ENCODE measurements at places on chromosomes 1 and 21. TPM values are rescaled to one million over a fixed set of nuclear protein-coding genes. Genes with fewer than 3 reads are reported as not detected.

DNA sequence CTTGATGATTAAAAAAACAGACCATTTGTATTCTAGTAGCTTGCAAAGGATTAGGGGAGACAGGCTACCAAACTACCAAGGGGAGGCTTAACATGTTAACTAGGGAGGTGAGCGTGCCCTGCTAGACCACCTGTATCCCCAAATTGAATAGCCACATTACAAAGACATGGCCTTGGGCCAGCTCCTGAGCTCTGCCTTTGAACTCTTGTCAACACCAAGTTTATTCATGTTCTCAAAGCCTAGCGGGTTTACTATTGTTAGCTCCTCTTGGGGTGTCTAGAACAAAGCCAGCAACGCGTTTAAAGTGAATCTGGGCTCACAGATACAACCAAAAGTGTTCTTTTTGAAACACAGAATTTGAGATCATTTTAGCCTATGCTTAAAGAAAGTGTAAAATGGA is 36.3 kb downstream of the SMYD2 start:
- H3K27ac ChIP-seq, result no peak overlapping the region
- no peaks in the 10 kb centered on the region for H3K27me3 ChIP-seq
- H3K36me3 ChIP-seq, result peaks cover 17% of the 10 kb centered on the region
- no peak overlapping the region for H3K4me3 ChIP-seq

Gene TTLL7
- 0.06 TPM for total RNA-seq

GRCh38 chr21:32140604-32141317 is 138.1 kb downstream of the MIS18A start:
- H3K4me1 ChIP-seq, result no peaks in the 10 kb centered on the region
- no peaks in the 10 kb centered on the region for H3K27me3 ChIP-seq
- no peak overlapping the region for H3K27ac ChIP-seq
- no peak overlapping the region for H3K4me3 ChIP-seq
- no peak for DNase-seq

- no peaks in the 10 kb centered on the region for H3K4me1 ChIP-seq
- H3K27me3 ChIP-seq, result no peaks in the 10 kb centered on the region
- no peak overlapping the region for H3K4me3 ChIP-seq
- H3K27ac ChIP-seq, result no peak overlapping the region
Observed at GRCh38 chr1:178124115-178124514, 30.2 kb downstream of the RASAL2 start.

DNA sequence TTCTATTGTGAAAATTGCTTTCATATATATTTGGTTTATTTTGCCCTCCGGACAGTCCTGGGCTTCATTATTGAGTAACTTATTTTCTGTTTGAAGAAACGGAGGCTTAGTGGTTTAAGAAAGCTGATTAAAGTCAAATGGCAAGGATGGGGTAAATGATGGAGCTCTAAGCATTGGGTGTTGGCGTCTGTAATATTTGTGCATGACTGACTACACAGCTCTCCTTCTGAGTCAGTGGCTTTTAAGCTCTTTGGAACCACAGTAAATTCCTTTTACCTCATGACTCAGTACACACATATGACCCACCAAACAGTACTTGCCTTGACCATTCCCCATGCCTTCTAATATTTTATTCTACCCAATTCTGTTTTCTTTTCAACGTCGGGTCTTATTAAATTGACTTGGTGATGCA is 21.0 kb downstream of the B3GALT5 start:
- no peak overlapping the region for H3K27ac ChIP-seq
- H3K4me3 ChIP-seq, result no peak overlapping the region
- no peak for DNase-seq
- no peaks in the 10 kb centered on the region for H3K4me1 ChIP-seq
- no peaks in the 10 kb centered on the region for H3K27me3 ChIP-seq
- no peaks in the 10 kb centered on the region for H3K36me3 ChIP-seq

GRCh38 chr1:6102532-6102845 is 56.8 kb downstream of the KCNAB2 start:
- H3K4me3 ChIP-seq, result no peak overlapping the region
- no peak overlapping the region for H3K27ac ChIP-seq
- DNase-seq, result no peak
- H3K4me1 ChIP-seq, result no peaks in the 10 kb centered on the region

GRCh38 chr1:230596306-230596705 is 46.0 kb upstream of the COG2 start:
- no peak for DNase-seq
- no peaks in the 10 kb centered on the region for H3K36me3 ChIP-seq
- H3K4me1 ChIP-seq, result no peaks in the 10 kb centered on the region
- H3K4me3 ChIP-seq, result no peak overlapping the region

DNA sequence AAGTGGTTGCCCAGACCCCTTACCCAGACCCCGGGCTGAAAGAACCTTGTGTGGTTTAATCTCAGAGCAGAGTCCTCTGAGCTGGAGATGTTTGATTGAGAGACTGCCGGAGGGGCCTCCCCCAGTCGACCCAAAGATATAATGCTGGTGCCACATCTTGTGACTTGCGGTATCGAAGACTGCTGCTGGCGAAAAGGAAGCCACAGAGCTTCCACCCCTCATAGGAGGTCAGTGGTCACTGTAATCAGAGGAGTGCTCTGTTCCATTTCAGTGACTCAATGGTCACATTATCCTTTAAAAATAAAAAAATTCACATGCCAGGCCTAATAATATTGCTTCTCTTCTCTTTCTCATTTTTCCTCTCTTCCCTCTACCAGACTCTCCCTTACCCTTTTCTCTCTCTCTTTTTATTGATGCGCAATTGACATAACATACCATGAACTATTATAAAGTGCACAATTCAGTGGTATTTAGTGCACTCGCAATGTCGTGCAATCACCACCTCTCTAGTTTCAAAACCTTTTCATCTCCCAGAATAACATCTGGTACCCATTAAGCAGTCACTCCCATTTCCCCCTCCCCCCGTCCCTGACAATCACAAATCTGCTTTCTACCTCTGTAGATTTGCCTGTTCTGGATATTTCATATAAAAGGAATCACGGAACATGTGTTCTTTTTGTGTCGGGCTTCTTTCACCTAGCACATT is 52.6 kb upstream of the LYST start:
- DNase-seq, result no peak
- H3K27me3 ChIP-seq, result no peaks in the 10 kb centered on the region
- no peak overlapping the region for H3K27ac ChIP-seq
- H3K36me3 ChIP-seq, result no peaks in the 10 kb centered on the region
- H3K4me3 ChIP-seq, result no peak overlapping the region

Gene ELAVL4
- not detected for total RNA-seq

GRCh38 chr1:51147394-51147793 is 45.4 kb downstream of the C1orf185 start:
- DNase-seq, result no peak
- no peaks in the 10 kb centered on the region for H3K36me3 ChIP-seq
- no peaks in the 10 kb centered on the region for H3K27me3 ChIP-seq
- no peak overlapping the region for H3K4me3 ChIP-seq

DNA sequence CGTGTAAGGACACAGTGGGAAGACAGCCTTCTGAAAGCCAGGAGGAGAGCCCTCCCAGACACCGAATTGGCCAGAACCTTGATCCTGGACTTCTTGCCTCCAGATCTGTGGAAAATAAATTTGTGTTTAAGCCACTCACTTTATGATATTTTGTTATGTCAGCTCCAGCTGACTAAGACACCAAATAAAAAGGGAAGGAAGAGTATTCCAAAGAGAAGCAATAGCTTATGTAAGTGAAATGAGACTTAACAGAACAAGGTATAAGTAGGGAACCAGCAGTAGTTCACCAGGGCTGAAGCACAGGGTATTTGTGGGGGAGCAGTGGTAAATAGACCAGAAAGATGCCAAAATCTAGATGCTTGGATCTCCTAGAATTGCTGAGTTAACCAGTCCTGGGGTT is 94.2 kb upstream of the WLS start:
- H3K27ac ChIP-seq, result no peak overlapping the region
- no peaks in the 10 kb centered on the region for H3K36me3 ChIP-seq
- no peak overlapping the region for H3K4me3 ChIP-seq

DNA sequence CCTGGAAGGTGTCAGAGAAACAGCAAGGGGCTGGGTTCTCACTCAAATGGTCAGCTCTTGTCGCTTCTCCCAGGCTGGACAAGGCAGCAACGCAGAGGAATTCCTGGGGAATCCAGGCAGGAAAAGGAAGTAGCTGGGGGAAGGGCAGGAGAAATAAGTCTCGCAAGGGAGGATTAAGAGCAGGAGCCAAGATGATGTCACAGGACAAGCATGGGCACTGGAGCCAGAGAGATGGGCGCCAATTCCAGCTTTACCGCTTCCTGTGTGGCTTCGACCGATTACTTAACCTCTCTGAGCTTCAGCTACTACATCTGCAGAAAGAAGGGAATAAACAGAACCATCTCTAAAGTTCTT is 70.5 kb downstream of the SSBP3 start:
- peaks cover 27% of the 10 kb centered on the region for H3K4me1 ChIP-seq
- H3K27ac ChIP-seq, result no peak overlapping the region
- no peak for DNase-seq
- no peaks in the 10 kb centered on the region for H3K36me3 ChIP-seq

Gene RGS4
- total RNA-seq, result not detected

GRCh38 chr1:162753001-162753658 is 37.4 kb upstream of the HSD17B7 start:
- H3K27ac ChIP-seq, result no peak overlapping the region
- no peak for DNase-seq
- no peaks in the 10 kb centered on the region for H3K36me3 ChIP-seq
- no peak overlapping the region for H3K4me3 ChIP-seq

DNA sequence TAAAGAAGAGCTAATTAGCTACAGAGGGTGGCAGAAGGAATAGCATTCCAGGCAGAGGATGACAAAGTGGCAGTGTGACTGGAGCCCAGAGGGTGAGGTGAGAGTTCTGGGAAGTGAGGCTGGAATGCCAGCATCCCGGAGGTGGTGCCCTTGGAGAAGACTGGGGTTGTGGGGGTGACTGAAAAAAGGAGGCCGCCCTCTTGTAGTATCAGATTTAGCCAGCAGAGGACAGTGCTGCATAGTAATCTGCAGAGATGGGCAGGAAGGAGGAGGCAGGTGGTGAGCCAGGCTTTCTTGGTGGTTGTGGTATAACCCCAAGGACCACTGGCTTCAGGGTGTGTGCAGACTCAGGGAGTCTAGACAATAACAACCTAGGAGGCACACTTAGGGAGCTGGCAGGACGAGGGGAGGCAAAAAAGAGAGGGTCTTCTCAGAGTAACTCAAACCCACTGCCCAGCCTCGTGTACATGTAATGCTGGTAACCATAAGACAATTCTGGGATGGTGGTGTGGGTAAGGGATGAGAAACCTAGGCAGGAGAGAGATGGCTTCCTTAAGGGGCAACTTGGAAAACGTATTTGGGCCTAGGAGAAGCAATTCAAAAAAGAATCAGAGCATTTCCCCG is 30.5 kb downstream of the MROH7 start:
- no peak overlapping the region for H3K4me3 ChIP-seq
- no peaks in the 10 kb centered on the region for H3K36me3 ChIP-seq
- H3K4me1 ChIP-seq, result no peaks in the 10 kb centered on the region
- no peaks in the 10 kb centered on the region for H3K27me3 ChIP-seq
- H3K27ac ChIP-seq, result no peak overlapping the region
- DNase-seq, result peak; percentile 66

Gene BOLA1
- total RNA-seq, result 25.2 TPM

DNA sequence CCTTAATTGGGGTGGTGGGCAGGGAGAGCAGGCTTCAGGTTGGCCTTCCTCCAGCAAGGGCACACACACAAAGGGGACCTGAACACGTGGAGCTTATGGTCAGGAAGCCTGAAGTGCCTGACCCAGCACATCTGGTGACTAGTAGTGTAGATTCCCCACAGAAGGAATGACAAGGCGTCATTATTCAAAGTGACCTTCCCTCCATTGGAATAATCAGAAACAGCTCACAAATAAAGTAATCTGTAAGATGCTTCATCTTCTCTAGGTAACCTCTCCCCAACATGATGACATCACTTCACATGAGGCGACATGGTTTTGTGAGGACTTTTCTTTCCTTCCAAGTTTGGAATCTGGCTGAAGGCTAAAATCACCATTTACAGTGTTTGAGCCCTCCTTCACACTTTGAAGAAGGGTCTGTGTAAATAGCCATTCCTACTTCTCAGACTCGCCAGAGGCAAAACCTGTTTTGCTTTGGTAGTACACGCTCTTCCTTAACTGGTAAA is 32.8 kb upstream of the ERG start:
- no peaks in the 10 kb centered on the region for H3K27me3 ChIP-seq
- H3K4me3 ChIP-seq, result no peak overlapping the region
- no peaks in the 10 kb centered on the region for H3K36me3 ChIP-seq
- no peak overlapping the region for H3K27ac ChIP-seq
- H3K4me1 ChIP-seq, result no peaks in the 10 kb centered on the region
- DNase-seq, result no peak

DNA sequence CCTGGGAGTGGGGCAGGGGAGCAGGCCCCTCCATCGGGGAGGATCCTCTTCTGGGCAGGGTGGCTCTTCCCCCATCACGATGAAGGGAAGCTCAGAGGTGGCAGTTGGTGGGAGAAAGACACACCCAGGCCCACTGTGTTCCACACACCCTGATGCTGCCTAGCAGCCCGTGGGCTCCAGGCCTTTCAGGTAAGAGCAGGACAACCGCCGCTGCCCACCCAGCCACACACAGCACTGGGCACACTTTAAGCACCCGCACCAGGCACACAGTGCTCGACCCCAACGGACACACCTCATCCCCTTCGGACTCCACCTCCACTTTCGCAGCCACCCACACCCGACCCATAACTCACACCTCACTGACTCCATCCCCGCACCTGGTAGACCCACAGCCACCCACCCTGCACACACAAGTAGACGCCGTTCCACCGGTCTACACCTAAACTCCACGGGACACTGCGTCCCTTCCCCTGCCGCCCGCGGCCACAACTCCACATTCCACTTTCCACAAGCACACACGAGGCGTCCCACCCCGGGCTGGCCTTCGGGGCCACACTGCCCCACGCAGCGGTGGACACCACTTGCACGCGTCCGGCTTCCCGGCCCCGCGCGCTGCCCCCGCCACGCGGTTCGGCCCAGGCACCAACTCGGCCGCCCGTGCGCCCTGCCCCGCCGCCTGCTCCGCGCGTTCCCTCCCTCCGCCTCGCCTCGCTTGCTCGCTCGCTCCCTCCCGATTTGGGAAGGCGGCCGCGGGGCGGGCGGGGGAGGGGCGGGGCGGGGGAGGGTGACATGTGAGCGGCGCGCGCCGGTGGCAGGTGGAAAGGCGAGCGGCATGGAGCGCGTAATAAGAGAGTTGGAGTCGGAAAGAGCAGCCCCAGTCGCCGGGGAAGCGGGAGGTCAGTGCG is at the start of gene KCNQ4:
KCNQ4 (plus strand) TSS at position 787 of the 905 bp plus-strand sequence. CDS start 307 bp downstream, outside the sequence.
- H3K36me3 ChIP-seq, result no peaks in the 10 kb centered on the region
- H3K27ac ChIP-seq, result no peak within 1 kb of the TSS
- no peak within 1 kb of the TSS for H3K4me3 ChIP-seq

DNA sequence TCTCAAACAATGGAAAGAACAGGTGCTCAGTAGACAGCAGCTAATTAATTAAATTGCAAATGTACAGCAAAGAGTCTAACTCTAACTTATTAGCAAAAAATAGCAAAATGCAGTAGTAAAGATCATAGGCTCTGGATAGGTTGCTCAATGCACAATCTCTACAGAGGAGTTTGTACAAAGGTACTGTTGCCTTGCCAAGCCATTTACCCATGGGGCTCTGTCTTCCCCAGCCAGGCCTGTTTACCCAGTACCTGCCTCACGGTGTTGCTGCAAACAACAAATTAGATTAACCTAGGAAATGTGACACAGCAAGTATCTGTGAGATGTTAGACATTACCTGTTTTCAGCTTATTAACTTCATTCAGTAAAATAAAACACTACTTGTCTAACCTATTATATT is 222.0 kb downstream of the DENND1B start:
- H3K4me1 ChIP-seq, result no peaks in the 10 kb centered on the region
- no peak overlapping the region for H3K27ac ChIP-seq
- H3K36me3 ChIP-seq, result no peaks in the 10 kb centered on the region
- no peak overlapping the region for H3K4me3 ChIP-seq
- no peaks in the 10 kb centered on the region for H3K27me3 ChIP-seq

Gene TLCD4
- 0.33 TPM for total RNA-seq
